ENCODE measurements at places on chromosomes 2 and 18. TPM values are rescaled to one million over a fixed set of nuclear protein-coding genes. Genes with fewer than 3 reads are reported as not detected.

DNA sequence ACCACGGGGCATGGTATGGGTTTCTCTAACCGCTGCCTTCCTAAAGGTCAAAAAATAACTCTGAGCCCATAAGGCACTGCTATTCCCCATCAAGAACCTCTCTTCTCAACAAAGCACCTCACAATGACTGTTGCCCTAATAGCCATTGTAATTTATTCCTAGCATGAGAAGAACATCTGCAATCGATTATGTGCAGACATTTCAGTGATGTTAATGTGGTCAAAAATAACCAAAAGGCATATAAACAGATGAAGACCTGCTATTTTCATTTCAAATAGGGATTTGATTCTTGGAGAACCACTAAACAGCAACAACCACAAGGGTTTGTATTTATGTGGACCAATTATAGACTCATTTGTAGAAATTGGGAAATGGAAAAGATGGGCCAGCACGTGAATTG lies 356.6 kb downstream of the FBXO15 start:
- peak; percentile 54 for DNase-seq
- H3K4me3 ChIP-seq, result no peak overlapping the region
- no peaks in the 10 kb centered on the region for H3K36me3 ChIP-seq
- H3K4me1 ChIP-seq, result no peaks in the 10 kb centered on the region
- H3K27me3 ChIP-seq, result no peaks in the 10 kb centered on the region

- DNase-seq, result no peak
- H3K36me3 ChIP-seq, result no peaks in the 10 kb centered on the region
- H3K4me1 ChIP-seq, result no peaks in the 10 kb centered on the region
- H3K27me3 ChIP-seq, result peaks cover 22% of the 10 kb centered on the region
- no peak overlapping the region for H3K27ac ChIP-seq
Observed at GRCh38 chr2:229713371-229714079, 830 bp downstream of the DNER start.

GRCh38 chr18:69397096-69397495 lies 3.6 kb upstream of the DOK6 start:
- H3K27ac ChIP-seq, result no peak overlapping the region
- no peaks in the 10 kb centered on the region for H3K27me3 ChIP-seq
- peak; percentile 30 for DNase-seq
- H3K4me1 ChIP-seq, result no peaks in the 10 kb centered on the region

DNA sequence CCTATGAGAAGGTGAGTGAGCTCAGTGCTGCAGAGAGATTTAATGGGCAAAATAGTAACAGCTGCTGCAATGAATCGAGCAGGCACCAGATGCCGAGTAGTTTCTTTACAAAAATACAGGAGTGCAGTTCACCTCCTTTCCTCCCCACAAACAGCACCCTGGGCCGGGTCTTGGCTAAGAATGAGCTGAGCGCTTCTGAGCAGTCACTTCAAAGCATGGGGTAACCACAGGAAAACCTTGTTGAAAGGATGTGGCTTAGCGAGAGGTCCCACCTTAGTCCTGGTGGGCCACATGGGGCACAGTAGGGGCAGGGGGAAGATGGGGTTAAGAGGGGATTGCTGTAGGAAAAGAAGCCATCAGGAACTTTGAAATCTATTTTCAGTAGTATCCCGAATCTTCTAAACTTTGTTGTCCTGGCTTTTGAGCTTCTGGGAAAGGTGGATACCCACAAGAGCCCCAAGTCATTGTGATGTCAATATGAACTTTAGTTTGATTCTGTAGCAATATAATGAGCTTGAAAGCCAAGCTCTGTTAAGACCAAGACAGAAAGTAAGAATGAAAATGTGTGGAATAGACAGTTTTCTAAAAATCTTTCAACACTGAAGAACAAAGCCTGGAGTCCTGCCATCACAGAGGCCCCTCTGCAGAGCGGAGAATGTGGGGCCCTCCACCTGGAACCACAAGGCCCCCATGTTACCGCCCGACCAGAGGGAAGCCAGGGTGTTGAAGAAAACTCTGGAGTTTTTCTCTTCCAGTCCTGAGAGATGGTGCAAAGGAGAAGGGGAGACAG lies 101.0 kb upstream of the ZNF236 start:
- no peak overlapping the region for H3K27ac ChIP-seq
- no peaks in the 10 kb centered on the region for H3K27me3 ChIP-seq
- no peaks in the 10 kb centered on the region for H3K4me1 ChIP-seq
- no peak for DNase-seq

- no peak overlapping the region for H3K27ac ChIP-seq
- no peaks in the 10 kb centered on the region for H3K36me3 ChIP-seq
- peaks cover 2% of the 10 kb centered on the region for H3K4me1 ChIP-seq
- H3K4me3 ChIP-seq, result no peak overlapping the region
- no peak for DNase-seq
Observed at GRCh38 chr2:105410554-105410953, 11.7 kb upstream of the FHL2 start.

- no peaks in the 10 kb centered on the region for H3K36me3 ChIP-seq
- H3K27ac ChIP-seq, result no peak overlapping the region
- H3K27me3 ChIP-seq, result no peaks in the 10 kb centered on the region
Observed at GRCh38 chr18:3283908-3284307, 22.0 kb downstream of the MYL12B start.

GRCh38 chr2:10265329-10266132 lies 37.2 kb upstream of the HPCAL1 start:
- DNase-seq, result no peak
- no peak overlapping the region for H3K27ac ChIP-seq
- H3K36me3 ChIP-seq, result no peaks in the 10 kb centered on the region
- H3K4me3 ChIP-seq, result no peak overlapping the region
- H3K27me3 ChIP-seq, result peaks cover 7% of the 10 kb centered on the region

DNA sequence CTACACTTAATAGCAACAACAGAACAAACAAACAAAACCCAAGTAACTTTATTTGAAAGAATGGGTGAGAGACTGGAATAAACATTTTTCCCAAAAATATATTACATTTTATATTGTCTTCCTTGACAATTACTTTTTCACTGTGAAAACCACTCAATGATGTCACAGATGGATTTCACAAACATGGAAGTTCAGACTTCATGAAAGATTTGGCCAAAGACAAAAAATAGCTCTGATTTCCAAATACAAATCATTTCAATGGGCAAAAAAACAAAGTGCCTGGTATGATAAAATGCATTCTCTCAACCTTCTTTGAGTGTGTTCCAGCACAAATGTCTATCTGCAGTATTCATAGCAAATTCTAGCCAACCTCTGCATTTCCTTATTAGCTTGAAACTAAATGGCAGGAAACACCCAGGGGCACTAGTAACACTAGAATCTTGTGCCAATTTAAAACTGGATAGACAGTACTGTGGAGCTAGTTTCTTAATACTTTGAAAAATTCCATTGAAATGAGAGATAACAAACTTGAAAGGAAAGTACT lies 28.5 kb upstream of the NAPG start:
- DNase-seq, result no peak
- H3K4me3 ChIP-seq, result no peak overlapping the region
- H3K36me3 ChIP-seq, result no peaks in the 10 kb centered on the region
- H3K4me1 ChIP-seq, result no peaks in the 10 kb centered on the region
- no peak overlapping the region for H3K27ac ChIP-seq
- no peaks in the 10 kb centered on the region for H3K27me3 ChIP-seq

- H3K4me3 ChIP-seq, result no peak overlapping the region
- peak; percentile 69 for DNase-seq
- no peak overlapping the region for H3K27ac ChIP-seq
Observed at GRCh38 chr2:39735648-39736047, 43.4 kb downstream of the THUMPD2 start.

DNA sequence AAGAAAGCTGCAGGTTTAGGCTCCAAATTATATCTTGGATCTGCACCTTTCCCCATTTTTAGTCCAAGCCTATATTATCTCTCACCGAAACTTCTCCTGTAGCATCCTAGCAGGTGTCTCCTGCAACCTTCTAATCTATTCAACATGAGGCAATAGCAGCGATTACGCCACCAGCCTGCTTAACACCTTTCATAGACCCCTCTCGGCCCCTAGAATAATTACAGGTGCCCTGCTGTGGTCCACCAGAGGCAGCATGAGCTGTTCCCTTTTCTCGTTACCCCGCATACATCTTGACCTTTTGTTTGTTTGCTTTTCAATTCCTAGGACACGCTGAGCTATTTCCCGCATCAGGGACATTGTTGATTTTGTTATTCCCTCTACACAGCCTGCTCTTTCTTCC lies 361.9 kb downstream of the CYRIA start:
- no peak for DNase-seq
- H3K27ac ChIP-seq, result no peak overlapping the region
- H3K4me1 ChIP-seq, result no peaks in the 10 kb centered on the region
- H3K36me3 ChIP-seq, result no peaks in the 10 kb centered on the region
- H3K27me3 ChIP-seq, result no peaks in the 10 kb centered on the region

DNA sequence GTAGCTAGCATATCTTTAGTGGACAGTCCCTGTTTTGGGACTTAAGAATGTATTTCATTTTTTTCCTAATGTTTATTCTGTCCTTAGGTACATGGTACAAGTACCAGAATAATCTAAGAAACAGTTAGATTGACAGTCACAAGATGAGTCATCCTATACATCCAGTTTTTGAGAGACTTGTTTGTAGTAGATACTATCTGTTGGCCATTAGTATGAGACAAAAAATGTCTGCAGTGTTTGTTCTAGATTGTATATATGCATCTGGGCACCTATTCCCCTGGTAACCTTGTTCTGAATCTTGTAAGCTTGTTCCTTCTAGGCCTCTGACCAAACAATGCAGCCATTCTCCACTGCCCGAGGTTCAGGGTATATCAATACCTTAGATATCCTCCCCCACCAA lies 1343.5 kb downstream of the SUCLG1 start:
- H3K4me3 ChIP-seq, result no peak overlapping the region
- H3K36me3 ChIP-seq, result no peaks in the 10 kb centered on the region
- H3K27ac ChIP-seq, result no peak overlapping the region

The PPP3R1 gene
- total RNA-seq, result 18.0 TPM

The LCLAT1 gene
- total RNA-seq, result 17.7 TPM

The IL1F10 gene
- not detected for total RNA-seq

Measured in fibroblast of lung (primary cell).